BJ (cell line): ENCODE measurements at places on chromosomes 4 and X. TPM values are rescaled to one million over a fixed set of nuclear protein-coding genes. Genes with fewer than 3 reads are reported as not detected.

- DNase-seq: peak; percentile 49
Observed at GRCh38 chrX:10756441-10756840, 136.1 kb upstream of the MID1 start.

- DNase-seq: no peak
Observed at GRCh38 chr4:121720109-121720508, 23.3 kb upstream of the ANXA5 start.

DNA sequence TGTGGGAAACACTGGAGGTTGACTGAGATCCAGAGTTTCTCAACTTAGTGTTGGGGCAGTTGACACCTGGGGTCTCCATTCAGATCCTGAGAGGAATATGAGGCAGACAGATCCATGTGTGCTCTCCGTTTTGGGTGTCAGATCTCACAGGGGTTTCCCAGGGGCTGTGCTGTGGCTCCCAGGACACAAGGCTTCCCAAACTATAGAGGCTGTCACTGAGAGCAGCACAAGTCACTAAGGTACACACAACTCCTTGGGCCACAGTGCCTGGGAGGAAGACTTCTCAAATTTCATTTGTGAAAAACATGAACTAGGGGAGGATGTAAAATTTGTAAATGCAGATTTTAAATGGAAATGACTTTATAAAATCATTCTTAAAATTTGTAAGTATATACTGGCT is 363.6 kb downstream of the FBXO8 start:
- DNase-seq: no peak

Gene ABCB7
- 9.6 and 15.7 TPM in 2 replicates for polyA plus RNA-seq

GRCh38 chr4:3832536-3833220 is 66.5 kb downstream of the ADRA2C start:
- no peak for DNase-seq

Gene CENPVL2
- polyA plus RNA-seq: not detected in 2 replicates

Gene RASSF6
- not detected in 2 replicates for polyA plus RNA-seq

Gene ETDB
- not detected in 2 replicates for polyA plus RNA-seq

- no peak for DNase-seq
Observed at GRCh38 chr4:60617731-60618130, 582.4 kb upstream of the ADGRL3 start.

DNA sequence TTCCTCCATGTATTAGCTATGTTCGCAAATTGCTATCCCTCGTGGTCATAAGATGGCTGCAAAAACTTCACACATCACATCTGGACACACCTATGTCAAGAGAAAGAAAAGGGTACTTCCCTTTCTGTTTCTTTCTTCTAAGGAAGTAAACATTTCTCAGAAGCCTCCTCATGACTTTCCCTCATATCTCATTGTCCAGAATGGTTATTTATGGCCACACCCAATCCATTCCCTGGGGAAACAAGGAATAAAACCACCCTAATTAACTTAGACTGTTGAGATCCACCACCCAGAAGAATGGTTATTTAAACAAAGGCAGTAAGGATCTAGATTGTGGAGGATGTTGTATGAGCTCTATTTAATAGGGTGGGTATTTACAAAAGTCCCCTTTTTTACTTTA is 160.8 kb upstream of the LNX1 start:
- DNase-seq: no peak

DNA sequence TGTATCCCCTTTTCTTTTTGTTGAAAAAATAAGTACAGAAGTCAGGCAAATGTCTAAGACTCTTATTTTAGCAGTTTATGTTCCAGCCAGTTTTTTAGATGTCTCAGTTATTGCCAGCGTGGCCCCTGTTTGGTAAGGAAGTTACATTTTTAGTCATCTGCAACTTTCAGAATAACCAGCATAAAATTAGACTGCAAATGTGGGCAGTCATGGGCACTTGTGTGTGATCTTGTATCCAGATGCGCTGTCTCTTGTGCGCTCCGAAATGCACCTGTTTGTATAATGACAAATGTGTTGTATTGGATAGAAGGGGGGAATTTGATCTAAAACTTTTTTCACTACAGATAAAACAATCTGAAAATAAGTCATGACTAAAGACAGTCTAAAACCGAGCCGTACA is 44.3 kb upstream of the CLCN4 start:
- no peak for DNase-seq

- peak; percentile 72 for DNase-seq
Observed at GRCh38 chr4:187075514-187075913, 351.9 kb upstream of the FAT1 start.

- no peak for DNase-seq
Observed at GRCh38 chr4:99090481-99091215, 2.1 kb upstream of the ADH5 start.

Gene STPG2
- polyA plus RNA-seq: not detected in 2 replicates

- DNase-seq: no peak
Observed at GRCh38 chr4:2166253-2166652, 75.7 kb downstream of the HAUS3 start.

Gene PROM1
- not detected in 2 replicates for polyA plus RNA-seq

Gene FAM120C
- 3.7 and 4.4 TPM in 2 replicates for polyA plus RNA-seq

Gene CRMP1
- polyA plus RNA-seq: 0.02 and 0.09 TPM in 2 replicates

DNA sequence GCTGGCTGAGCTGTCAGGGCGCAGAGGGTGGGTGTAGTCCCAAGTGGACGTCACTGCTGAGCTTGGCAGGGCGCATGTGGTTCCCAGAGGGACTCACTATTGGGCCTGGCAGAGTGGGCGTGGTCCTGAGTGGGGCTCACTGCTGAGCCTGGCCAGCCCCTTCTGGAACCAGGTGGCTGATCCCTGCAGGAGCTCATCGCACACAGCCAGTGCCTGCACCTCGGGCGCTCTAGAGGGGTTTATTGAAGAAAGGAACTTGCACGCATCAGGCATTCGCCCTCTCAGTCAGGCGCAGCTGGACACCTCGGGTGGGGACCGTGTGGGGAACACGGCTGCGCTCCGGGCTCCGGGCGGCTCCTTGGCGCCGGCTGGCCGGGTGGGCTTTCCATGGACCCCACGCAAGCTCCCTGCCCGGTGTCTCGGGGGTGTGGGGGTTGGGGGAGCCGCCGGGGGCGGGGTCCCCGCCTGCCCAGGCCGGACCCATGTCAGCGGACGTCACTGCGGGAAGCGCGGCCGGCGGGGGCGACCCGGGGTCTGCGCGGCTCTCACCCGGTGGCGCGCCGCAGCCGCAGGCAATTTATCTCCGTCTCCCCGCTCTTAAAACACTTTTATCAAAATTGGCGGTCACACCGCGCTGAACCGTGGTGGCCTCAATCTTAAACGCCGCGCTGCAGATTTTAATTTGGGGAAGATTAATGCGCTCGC is 65.4 kb upstream of the NKX1-1 start:
- DNase-seq: no peak
